Small intestine (tissue), 16 donors: ENCODE measurements at places on chromosomes 7 and 10. TPM values are rescaled to one million over a fixed set of nuclear protein-coding genes. Genes with fewer than 3 reads are reported as not detected.
A peak's percentile ranks its signal among the peaks of the same experiment; 100 is the strongest.

- no peaks in the 10 kb centered on the region for H3K36me3 ChIP-seq
- H3K4me1 ChIP-seq, result peaks cover 7% of the 10 kb centered on the region
- H3K27ac ChIP-seq, result no peak overlapping the region
- DNase-seq, result no peak
Measured at GRCh38 chr7:151684408-151685175, 164.9 kb upstream of the RHEB start.

- H3K36me3 ChIP-seq, result no peaks in the 10 kb centered on the region
- no peak overlapping the region for H3K4me3 ChIP-seq
- no peaks in the 10 kb centered on the region for H3K27me3 ChIP-seq
- DNase-seq, result no peak
- H3K27ac ChIP-seq, result no peak overlapping the region
- no peaks in the 10 kb centered on the region for H3K4me1 ChIP-seq
Measured at GRCh38 chr10:26386781-26387180, 51.4 kb upstream of the APBB1IP start.

- H3K4me1 ChIP-seq, result no peaks in the 10 kb centered on the region
- H3K27me3 ChIP-seq, result peaks cover under 1% of the 10 kb centered on the region
- H3K4me3 ChIP-seq, result no peak overlapping the region
- H3K27ac ChIP-seq, result no peak overlapping the region
- DNase-seq, result no peak
- no peaks in the 10 kb centered on the region for H3K36me3 ChIP-seq
Measured at GRCh38 chr7:98465022-98465421, 64.1 kb upstream of the BAIAP2L1 start.

DNA sequence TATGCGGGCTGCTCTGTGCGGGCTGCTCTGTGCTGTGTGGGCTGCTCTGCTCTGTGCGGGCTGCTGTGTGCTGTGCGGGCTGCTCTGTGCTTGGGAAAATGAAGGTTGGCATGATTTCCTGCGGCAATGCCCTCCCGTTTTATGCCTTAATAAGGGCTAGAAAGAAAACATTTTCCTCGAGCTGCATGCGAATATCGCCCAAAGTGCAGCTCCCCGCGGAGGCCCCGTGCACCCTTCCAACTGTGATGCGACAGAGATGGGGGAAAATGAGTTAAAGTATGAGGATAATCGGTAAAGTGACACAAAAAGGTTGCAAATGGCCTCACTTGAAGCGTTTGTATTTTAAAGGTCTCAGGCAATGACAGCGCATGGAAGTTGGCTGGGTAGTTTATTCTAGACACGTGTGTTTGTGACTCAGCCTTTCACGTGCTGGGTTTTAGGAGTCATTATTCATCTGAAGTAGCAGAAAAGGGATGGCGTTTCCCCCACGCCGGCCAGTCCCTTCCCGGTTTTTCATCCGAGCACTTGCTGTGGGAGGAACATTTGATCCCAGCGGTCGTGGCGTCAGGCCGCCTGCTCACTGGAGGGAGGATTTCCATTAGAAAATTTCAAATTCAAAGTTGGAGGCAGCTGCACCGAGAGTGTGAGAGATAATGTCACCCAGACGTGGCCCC lies 220.7 kb downstream of the ADARB2 start:
- no peak for DNase-seq
- H3K27ac ChIP-seq, result no peak overlapping the region
- no peaks in the 10 kb centered on the region for H3K27me3 ChIP-seq
- no peak overlapping the region for H3K4me3 ChIP-seq
- no peaks in the 10 kb centered on the region for H3K36me3 ChIP-seq

DNA sequence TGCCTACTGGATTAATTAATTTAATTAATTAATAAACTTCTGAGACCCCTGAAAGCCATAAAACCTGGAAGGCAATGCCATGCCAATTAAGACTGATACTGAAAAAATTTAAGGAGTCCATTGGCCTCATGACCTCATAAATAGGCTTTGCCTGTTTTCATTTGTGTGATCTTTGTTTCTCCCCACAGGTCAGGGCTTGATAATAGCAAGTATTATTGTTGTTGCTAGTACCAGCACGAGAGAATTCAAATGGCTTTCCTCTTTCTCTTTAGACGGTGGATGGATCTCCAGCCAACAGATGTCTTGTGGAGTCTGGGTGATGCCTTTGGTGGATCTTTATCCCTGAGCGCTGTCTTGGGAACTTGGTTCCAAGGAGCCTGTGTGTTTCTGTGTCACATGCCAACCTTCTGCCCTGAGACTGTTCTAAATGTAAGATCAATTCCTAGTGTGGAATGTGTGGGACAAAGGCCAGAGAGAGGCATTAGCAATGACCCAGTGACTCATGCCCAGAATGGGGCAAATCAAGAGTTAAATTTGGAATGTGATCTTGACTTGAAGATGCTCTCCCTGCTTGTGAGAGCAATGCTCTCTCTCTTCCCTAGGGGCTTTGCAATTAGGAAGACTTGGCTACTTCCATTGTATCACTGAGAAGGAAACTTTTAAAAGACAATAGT lies 17.7 kb downstream of the ACSM6 start:
- no peaks in the 10 kb centered on the region for H3K36me3 ChIP-seq
- DNase-seq, result no peak
- no peak overlapping the region for H3K27ac ChIP-seq
- H3K4me1 ChIP-seq, result no peaks in the 10 kb centered on the region
- no peak overlapping the region for H3K4me3 ChIP-seq
- no peaks in the 10 kb centered on the region for H3K27me3 ChIP-seq

DNA sequence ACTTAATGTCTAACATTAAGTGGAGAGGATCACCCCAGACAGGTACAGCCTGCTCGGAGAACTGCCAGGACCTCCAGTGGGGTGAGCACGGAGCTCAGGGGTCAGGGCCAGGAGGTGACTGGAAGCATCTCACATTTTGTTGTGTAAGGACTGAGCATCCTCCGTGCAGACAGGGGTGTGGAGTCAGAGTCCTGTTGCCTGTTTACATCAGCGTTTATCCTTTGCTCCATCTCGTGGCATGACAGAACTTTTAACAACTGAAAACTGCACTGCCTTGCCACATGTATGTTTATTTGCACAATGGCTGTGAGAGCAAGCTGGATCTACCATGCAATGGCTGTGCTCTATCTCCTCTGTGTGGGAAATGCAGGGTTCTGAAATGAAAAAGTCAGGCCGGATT lies 175.4 kb upstream of the AKR1E2 start:
- H3K4me1 ChIP-seq, result no peaks in the 10 kb centered on the region
- no peak overlapping the region for H3K4me3 ChIP-seq
- no peaks in the 10 kb centered on the region for H3K27me3 ChIP-seq
- no peak for DNase-seq

GRCh38 chr10:69272624-69273023 lies 5.7 kb upstream of the HK1 start:
- H3K36me3 ChIP-seq, result peaks cover 3% of the 10 kb centered on the region
- DNase-seq, result no peak
- H3K4me3 ChIP-seq, result no peak overlapping the region
- H3K4me1 ChIP-seq, result no peaks in the 10 kb centered on the region
- H3K27ac ChIP-seq, result no peak overlapping the region

DNA sequence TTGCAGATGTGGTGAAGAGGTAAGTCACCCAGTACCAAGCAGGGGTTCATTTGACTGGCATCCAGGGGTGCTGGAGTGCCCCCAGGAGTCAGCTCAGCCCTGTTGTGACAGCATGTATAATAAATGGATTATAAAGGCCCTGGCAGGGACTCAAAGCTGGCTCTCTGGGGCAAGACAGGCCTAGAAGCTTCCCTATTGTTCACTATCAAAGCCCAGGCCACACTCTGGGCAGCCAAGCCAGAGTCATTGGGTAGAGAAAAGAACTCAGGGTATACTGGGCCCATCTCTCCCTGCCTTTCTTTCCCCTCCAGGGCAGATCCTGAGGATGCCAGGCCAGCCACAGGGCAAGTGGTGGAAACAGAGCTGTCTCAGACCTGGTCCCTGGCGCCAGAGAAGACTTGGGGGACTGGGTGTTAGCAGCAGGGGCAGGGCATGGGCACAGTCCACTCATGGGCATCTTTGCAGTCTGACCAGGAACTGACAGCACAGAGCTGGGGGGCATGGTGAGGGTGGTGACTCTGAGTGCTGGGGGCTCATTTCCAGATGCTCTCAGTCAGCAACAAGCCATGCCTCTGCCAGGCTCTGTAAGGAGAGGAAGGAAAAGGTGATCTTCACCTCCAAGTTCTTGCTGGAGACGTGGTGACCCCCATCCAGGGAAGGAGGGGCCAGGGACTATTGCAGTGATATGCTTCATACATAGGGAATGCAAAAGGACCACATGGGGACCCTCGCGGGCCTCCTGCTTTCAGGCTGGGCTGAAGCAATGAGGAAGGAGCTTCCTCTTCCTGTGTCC lies 11.7 kb downstream of the RBP3 start:
- H3K4me1 ChIP-seq, result peaks cover 24% of the 10 kb centered on the region
- no peak overlapping the region for H3K27ac ChIP-seq
- H3K4me3 ChIP-seq, result no peak overlapping the region
- no peak for DNase-seq
- H3K27me3 ChIP-seq, result no peaks in the 10 kb centered on the region
- no peaks in the 10 kb centered on the region for H3K36me3 ChIP-seq

GRCh38 chr10:47336387-47337134 lies 11.6 kb upstream of the RBP3 start:
- no peaks in the 10 kb centered on the region for H3K36me3 ChIP-seq
- no peak overlapping the region for H3K27ac ChIP-seq
- no peaks in the 10 kb centered on the region for H3K4me1 ChIP-seq
- H3K4me3 ChIP-seq, result no peak overlapping the region
- no peaks in the 10 kb centered on the region for H3K27me3 ChIP-seq

- H3K27ac ChIP-seq, result no peak overlapping the region
- H3K27me3 ChIP-seq, result no peaks in the 10 kb centered on the region
- no peak for DNase-seq
- H3K36me3 ChIP-seq, result peaks cover 2% of the 10 kb centered on the region
- H3K4me3 ChIP-seq, result no peak overlapping the region
- peaks cover 15% of the 10 kb centered on the region for H3K4me1 ChIP-seq
Measured at GRCh38 chr7:92798517-92799249, 37.7 kb downstream of the CDK6 start.

DNA sequence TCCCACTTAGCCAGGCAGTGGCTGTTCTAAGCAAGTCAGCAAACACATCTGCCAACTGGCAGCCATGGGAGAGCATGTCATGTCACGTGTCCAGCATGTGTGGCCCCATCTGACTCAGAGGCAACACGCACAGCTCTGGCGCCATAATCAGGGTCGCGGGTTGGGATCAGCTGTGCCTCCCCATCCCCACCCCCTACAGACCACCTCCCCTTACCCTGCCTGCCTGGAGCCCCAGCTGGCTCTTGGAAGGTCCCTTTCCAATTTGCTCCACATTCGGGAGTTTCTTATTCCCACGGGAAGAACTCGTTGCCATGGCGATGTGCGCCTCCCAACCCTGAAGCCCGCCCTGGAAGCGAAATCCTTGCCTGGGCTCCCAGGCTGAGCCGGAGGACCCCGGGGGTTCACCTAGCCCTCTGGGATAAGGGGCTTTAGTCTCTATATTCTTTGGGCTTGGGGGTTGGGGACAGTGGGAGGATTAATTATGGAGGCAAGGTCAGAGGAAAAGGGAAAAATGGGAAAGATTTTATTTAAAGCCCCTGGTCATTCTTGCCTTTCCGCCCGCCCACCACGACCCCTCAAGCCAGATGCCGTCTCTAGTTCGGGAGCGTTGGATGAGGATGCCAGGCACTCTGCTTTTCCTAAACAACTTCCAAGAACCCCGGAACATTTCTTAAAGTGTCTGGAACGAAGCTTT lies 283.7 kb downstream of the ZEB1 start:
- peak overlapping the region; percentile 82 for H3K27ac ChIP-seq
- H3K4me1 ChIP-seq, result no peaks in the 10 kb centered on the region
- H3K36me3 ChIP-seq, result no peaks in the 10 kb centered on the region
- DNase-seq, result peak; percentile 7

MRC1 gene
- polyA plus RNA-seq, result 11.2 TPM

GRCh38 chr10:44380829-44381600 lies 3.9 kb downstream of the CXCL12 start:
- H3K27ac ChIP-seq, result no peak overlapping the region
- DNase-seq, result no peak
- H3K27me3 ChIP-seq, result peaks cover 16% of the 10 kb centered on the region

DNA sequence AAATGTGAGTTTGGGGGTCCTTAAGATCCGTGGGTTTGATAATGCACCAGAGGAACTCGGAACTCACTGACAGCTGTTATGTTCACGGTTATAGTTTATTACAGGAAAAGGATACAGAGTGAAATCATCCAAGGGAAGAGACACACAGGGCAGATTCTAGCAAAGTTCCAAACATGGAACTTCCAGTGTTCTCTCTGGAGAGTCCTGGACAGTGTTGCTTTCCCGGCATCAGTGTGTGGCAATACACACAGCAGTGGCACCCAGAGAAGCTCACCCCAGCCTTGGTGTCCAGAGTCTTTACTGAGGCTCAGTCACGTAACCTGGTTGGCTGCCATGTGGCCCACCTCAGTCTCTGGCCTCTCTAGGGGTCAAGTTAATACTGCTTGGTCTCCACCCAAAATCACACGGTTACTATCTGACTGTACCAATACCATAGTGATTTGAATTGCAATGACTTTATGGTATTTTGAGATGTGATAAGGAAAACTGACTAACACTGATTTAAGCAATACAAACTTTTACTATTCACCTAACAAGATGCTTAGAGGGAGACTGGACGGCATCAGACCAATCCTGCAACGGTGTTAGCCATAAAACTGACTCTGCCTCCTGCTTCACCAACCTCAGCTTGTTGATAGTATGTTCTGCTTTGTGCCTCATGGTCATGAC lies 8.1 kb upstream of the PRXL2A start:
- H3K27ac ChIP-seq, result no peak overlapping the region
- no peaks in the 10 kb centered on the region for H3K27me3 ChIP-seq
- no peak for DNase-seq

GRCh38 chr10:103812004-103812403 lies 43.4 kb downstream of the SH3PXD2A start:
- no peaks in the 10 kb centered on the region for H3K27me3 ChIP-seq
- no peak overlapping the region for H3K4me3 ChIP-seq
- DNase-seq, result peak; percentile 95
- peak overlapping the region; percentile 85 for H3K27ac ChIP-seq

DNA sequence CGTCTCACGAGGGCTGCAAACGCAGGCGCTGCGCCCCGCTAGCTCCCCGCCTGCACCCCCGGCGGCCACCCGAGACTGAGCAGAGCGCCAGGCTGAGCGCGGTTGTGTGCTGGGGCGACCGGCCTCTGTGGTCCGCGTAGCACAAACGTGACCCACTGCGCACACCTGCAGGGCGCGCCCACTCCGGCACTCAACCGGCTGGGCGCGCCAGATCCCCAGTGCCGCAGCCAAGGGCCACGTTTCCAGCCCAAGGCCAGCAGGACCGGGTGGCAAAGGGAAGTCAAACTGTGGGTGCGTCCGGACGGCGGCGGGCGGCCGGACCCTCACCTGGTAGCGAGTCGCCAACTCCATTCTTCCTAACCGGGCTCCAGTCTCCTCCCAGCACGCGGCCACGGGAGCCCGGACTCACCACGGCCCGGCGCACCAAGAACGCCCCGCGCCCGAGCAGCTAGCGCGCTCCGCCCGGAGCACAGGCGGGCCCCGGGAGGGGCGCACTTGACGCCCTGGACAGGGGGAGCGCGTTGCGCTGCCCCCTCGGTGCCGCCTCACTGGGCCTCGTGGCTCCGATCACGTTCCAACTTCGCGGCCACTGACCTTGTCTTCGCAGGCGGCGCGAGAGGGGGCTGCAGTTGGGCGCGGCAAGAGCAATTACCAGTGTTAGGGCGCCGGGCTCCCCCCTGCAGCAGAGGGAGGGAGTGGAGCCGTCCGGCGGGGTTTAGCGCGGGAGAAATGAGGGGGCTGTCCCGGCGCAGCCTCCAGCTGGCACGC lies at the start of gene CDCA7L:
Gene CDCA7L (minus strand): TSS at position 446 of the 768 bp plus-strand sequence. CDS start 95 bp downstream, at position 351.
- peak; percentile 85 for DNase-seq
- H3K36me3 ChIP-seq, result no peaks in the 10 kb centered on the region
- H3K27me3 ChIP-seq, result no peaks in the 10 kb centered on the region
- peak within 1 kb of the TSS; percentile 53 for H3K27ac ChIP-seq
- peaks cover 7% of the 10 kb centered on the region for H3K4me1 ChIP-seq

- peaks cover 2% of the 10 kb centered on the region for H3K27me3 ChIP-seq
- no peak overlapping the region for H3K27ac ChIP-seq
- H3K36me3 ChIP-seq, result no peaks in the 10 kb centered on the region
- peaks cover 6% of the 10 kb centered on the region for H3K4me1 ChIP-seq
Measured at GRCh38 chr10:101292194-101293006, 61.6 kb upstream of the BTRC start.
